Breast epithelium (tissue), 4 donors: ENCODE measurements at places on chromosomes 2 and 18. TPM values are rescaled to one million over a fixed set of nuclear protein-coding genes. Genes with fewer than 3 reads are reported as not detected.

DNA sequence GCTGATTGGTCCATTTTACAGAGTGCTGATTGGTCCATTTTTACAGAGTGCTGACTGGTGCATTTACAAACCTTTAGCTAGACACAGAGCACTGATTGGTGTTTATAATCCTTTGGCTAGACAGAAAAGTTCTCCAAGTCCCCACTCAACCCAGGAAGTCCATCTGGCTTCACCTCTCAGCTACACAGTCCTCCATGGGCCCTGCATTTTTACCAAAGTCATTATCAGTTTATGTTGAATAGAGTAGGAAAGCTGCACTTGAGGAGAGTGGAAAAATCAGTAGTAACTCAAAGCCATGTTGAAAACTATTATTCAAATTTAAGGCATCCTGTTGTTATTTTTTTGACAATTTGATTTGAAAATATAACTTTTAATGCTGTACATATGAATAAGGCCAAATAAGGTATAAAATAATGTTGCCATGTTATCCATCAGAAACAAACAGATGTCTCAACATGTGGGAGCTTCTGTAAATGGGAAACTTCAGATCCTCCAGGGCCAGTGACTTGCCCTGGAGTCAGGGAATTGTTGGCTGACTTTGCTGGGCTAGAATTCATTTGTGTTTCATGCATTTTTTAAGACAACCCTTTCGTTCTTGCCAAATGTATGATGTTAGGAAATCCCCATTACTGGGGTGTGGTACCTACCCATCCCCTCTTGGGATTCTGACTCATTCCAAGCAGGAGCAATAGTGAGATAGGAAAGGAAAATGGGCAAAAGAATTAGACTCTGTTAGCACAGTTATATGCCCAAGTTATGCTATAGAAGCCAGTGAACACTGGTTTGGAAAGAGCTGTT is 37.8 kb upstream of the CCDC195 start:
- no peak for DNase-seq

The SERPINB10 gene
- 0.15 TPM for total RNA-seq

GRCh38 chr2:71559080-71559827 is 105.9 kb downstream of the DYSF start:
- no peak for DNase-seq

GRCh38 chr2:128591861-128592822 is 273.5 kb upstream of the HS6ST1 start:
- no peak for DNase-seq

The SP3 gene
- 174 TPM for total RNA-seq

DNA sequence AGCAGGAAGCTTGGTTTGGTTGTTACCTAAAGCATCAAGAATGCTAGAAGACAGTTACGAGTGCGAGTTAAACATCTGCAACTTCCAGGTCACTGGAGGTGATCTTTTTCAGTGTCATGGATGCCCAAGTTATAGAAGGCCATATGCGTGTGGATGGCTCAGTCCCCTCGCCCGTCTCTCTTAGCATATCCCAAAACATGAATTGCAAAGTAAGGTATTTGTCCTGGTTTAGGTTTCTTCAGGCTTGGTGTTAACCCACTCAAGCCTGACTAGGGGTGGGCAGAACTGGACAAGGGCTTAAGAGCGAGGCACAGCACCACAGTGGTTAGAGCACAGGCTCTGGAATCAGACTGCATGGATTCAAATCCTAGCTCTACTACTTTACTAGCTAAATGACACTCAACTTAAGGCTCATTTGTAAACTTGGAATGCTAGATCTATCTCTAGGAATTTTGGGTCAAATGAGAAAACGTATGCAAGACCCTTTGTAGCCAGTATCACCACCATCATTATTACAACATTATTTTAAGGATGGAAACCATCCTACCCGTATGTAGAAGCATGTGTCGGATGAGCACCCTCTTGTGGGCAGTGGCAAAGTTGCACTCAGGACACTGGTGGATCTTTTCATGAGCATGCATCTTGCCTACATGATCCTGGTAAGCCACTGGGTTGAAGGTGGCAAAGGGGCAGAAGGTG is 11.2 kb downstream of the ZNF142 start:
- no peak for DNase-seq

- no peak for DNase-seq
These were observed 41.5 kb upstream of the OTOS start for GRCh38 chr2:240182001-240182400.

GRCh38 chr18:63264871-63265270 is 54.7 kb downstream of the BCL2 start:
- no peak for DNase-seq

The BCL2 gene
- 82.5 TPM for total RNA-seq

DNA sequence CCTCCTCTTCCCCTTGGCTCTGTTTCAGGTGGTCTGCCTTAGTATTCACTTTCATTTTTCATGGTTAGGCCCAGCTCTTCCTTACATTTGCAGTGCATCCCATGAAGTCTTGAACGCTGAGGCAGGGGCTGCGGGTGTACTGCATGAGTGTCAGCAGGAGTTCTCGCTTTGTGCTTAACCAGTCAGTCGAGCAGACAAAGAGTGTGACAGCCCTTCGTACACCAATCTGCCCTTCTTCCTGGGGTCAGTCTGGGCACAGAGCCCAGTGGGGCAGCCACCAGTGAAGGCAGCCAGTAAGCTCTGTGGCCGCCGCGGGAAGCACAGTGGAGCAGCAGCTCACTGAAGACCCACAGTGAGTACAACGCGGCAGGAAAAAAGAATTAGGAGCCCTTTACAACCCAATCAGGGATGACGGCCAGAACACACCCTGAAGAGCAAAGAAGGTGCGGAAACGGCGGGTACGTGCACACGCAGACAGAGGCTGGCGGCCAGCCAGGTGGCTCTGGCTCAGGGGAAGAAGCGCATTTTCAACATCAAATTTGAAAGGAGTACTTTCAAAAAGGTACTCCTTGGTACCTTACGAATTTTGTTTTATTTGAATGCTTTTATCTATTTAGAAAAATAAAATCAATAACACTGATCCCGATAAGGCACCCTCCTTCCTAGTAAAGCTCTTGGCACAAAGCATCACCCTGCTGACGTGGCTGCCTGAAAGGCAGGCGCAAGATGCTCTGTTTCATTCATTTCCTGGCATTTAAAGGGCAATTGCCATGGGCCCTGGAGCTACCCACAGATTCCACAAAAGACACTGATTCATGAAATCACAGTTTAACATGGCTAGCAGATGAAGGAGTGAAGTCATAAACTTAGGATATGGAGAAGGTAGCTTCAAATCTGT is 47.0 kb upstream of the SEMA4C start:
- no peak for DNase-seq

DNA sequence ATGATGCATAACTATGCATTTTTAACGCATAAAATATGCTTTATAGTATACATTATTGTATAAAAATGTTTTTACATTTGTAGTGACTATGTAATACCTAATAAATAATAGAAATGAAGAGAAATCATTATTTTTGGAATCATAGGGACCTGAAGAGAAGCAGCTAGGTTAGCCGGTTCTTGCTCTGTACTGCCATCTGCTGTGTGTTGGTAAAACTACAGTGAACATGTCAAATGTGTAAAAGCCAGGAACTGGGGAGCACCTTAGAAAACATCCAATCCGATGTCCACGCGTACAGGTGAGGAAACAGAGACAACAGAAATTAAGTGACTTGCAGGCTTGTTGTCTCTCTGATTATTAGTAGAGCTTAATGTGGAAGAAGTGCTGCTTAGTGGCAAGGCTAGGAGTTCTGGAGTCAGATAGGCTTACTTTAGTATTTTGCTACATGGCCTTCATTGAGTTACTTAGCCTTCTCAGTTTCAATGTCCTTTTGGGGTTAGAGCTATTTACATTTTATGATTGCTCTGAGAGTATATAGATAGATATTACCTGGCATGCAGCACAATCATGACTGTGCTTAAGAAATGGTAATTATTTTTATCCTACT is 386.5 kb downstream of the DLGAP1 start:
- DNase-seq = no peak

- DNase-seq = no peak
These were observed 181.5 kb upstream of the ACVR2A start for GRCh38 chr2:147663153-147663961.

- no peak for DNase-seq
These were observed 13.9 kb upstream of the RAB17 start for GRCh38 chr2:237604391-237604790.

GRCh38 chr18:22170421-22171257 is 1.2 kb downstream of the GATA6 start:
- peak; percentile 37 for DNase-seq

The EIF5B gene
- total RNA-seq = 42.3 TPM

- DNase-seq = no peak
These were observed 222.6 kb downstream of the ANAPC1 start for GRCh38 chr2:111661286-111661940.

DNA sequence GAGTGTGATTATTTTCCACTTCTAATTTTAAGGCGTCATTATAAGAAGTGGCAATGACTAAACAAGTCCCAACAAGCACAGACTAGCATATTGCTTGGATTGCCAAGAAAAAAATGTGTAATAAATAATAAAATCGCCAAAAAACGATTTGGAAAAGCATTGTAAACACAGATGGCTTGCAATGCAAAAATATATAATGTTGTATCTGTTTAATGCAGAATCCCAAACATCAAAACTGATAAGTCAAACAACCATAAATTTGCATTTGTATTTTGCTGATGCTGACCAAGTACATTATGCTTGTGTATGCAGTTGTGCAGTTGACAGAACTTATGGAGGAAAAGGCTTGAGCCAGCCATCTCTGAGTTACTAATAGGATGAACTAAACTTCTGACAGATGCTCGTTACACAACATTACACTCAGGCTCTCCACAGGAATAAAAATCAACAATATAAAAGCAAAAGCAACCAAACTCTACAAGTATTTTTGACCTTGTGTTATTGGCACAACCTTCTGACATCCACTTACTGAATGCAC is 68.1 kb downstream of the DNER start:
- DNase-seq = no peak

DNA sequence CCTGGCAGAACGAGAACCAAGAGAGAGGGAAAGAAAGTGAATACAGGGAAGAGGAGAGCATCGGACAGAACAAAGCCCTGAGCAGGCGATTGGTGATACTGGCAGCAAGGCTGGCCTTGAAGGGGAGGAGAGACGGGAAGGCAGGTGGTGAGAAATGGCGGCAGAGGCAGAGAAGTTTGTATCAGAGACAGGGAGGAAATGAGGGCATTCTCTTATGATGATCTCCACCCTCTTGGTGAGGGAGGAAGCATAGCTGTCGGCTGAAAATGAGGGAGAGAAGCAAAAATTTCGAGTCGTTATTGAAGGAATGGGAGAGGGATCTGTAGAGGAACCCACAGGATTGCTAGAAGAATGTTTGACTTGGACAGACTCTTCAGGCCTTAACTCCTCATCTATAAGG is 80.6 kb downstream of the CLIP4 start:
- no peak for DNase-seq

DNA sequence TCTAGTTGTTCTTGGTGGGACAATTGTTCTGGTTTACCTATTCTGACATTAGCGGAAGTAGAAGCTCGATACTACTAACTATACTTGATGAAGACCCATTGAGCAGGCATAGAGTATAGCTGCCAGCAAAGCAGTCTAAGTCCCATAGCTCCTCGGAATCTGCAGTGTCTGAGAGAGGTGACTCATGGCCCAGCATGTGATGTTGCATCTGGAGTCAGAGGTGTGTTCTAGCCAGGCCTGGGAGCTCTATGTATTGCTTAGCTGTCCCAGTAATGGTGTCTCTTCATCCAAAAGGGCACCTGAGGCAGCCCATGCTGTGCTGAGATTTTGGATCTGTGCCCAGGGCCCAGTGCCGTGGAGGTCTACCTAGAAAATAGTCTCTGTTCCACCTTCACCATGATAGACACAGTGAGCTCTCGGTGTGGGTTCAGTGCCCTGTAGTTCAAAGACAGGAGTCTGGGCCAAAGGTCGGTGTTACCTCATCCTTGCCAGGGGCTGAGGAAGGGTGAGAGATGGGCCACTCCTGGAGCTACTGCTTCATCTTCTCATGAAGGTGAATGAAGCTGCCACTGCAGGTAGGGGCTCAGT is 47.3 kb downstream of the MEX3C start:
- no peak for DNase-seq

GRCh38 chr2:144948205-144948855 is 428.4 kb upstream of the ZEB2 start:
- DNase-seq = no peak

The IL36G gene
- not detected for total RNA-seq

- DNase-seq = no peak
These were observed 4.3 kb downstream of the AOX1 start for GRCh38 chr2:200590090-200590489.

GRCh38 chr2:63983986-63984605 is 35.1 kb downstream of the VPS54 start:
- DNase-seq = no peak

DNA sequence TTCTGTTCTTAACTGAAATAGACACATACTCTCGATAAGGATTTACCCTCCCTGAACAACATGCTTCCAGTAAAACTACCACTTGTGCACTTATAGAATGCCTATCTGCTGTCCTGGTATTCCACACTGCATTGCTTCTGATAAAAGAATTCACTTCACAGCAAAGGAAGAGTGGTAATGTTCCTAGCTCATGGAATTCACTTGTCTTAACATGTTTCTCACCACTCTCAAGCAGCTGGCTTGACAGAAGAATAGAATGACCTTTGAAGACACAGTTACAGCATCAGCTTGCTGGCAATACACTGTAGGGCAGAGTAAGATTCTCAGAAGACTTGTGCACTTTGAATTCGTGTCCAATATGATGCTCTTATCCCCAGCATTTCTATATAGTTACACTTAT is 524.1 kb upstream of the CNTNAP5 start:
- no peak for DNase-seq

The CDH7 gene
- 0.16 TPM for total RNA-seq

The SCYGR4 gene
- total RNA-seq = not detected

The SERPINB3 gene
- total RNA-seq = not detected

The ITPRIPL1 gene
- 6.9 TPM for total RNA-seq

DNA sequence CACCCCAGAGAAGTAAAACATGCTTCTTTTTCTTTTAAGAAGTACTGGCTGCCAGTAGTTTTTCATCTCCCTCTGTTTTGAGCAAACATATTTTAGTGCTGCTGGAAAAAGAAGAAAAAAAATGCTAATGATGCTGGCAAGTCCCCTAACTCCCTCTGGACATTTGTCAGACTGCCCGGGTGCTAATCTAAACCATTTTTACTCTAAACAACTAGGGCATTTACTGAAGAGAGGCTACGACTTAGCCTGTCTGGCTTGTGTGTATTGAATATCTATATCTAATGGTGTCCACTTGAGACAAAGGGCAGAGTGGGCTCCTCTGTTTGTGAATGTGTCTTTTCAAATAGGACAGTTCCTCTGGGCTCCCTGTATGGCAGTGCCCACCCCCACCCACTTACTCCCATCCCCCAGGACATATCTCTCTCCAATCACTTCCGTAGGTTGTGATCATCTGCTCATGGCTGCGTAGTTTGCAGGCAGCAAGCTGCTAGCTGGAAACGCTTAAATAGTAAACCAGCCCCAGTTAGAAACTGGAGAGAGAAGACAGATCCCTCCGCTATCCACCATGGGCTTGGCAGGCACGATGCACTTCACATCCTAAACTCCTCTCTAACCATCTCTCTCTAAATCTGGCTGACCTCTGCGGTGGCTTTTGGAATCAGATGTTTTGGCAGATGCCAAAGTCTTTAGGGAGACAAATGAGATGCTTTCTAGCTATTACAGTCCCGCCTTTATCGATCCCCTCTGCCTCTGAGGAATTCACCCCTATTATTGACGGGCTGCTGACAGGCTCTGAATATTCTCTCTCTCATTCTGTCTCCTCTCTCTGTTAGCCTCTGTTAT is 58.3 kb downstream of the DOCK10 start:
- no peak for DNase-seq

- no peak for DNase-seq
These were observed 203.4 kb upstream of the DPP10 start for GRCh38 chr2:114238910-114239559.
